G401 (cell line): ENCODE measurements at places on chromosomes 2 and 18.

- no peak for DNase-seq
Measured at GRCh38 chr2:67272195-67272594, 124.9 kb upstream of the ETAA1 start.

- DNase-seq: no peak
Measured at GRCh38 chr2:231184319-231184718, 14.1 kb upstream of the ARMC9 start.

- DNase-seq: no peak
Measured at GRCh38 chr2:202486351-202486750, 110.2 kb downstream of the BMPR2 start.

- DNase-seq: no peak
Measured at GRCh38 chr18:53375621-53376020, 848.8 kb downstream of the MBD2 start.

- DNase-seq: no peak
Measured at GRCh38 chr18:56245866-56246580, 392.4 kb downstream of the TXNL1 start.

- no peak for DNase-seq
Measured at GRCh38 chr18:55142410-55142809, 183.1 kb upstream of the CCDC68 start.

DNA sequence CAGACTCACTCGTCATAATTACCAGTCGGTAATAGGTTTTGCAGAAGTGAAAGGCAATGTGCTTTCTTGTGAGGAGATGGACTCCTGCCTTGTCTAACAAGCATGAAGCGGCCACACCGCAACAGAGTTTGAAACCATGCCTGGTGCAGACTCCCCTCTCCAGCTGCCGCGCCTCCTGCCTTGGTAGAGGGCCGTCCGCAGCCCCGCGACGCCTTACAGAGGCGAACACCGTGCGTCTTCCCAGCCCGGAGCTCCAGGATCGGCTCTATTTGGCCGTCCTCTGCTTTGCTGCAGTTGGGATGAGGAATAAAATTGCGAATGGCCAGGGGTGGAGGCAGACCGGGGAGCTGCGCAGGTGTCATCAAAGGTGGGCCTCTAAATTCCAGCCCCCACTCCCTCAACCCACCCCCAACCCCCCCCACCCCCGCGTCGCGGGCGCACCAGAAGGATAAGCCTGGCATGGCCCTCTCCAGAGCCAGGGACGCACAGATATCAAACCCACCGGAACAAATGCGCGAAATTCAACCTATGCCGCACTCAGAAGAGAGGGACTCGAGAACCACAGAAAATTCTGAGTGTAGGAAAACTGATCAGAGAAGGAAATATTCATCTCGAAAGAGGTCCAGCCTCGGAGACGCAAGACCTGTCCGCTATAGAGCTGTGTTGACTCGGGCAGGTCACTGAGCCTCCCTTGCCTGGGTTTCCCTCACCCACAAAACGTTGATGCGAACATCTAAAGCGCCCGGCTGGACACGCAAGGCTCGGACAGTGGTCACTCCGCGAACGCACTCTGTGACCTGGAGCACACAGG is 1.1 kb downstream of the TRABD2A start:
- DNase-seq: no peak

- DNase-seq: no peak
Measured at GRCh38 chr2:147232225-147232669, 612.6 kb upstream of the ACVR2A start.
